ENCODE measurements at places on chromosomes 5 and 9.

DNA sequence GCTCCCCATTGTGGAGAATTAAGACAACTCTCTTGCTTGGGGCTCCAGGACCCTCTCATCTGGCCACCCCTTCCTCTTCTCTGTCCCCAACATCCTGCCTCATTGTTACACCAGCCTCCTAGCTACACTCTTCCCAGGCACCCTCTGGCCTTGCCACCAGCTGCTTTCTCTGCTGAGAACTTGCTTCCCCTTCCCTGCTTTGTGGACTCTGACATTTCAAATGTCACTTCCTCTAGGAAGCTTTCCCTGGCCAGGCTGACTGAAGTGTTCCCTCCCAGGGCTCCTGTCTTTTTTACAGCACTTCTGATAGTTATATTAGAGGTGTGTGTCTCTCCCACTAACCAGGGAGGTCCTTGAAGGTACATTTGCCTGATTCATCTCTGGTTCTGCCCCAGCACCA, 194.0 kb upstream of the KLF4 start:
- DNase-seq: no peak

DNA sequence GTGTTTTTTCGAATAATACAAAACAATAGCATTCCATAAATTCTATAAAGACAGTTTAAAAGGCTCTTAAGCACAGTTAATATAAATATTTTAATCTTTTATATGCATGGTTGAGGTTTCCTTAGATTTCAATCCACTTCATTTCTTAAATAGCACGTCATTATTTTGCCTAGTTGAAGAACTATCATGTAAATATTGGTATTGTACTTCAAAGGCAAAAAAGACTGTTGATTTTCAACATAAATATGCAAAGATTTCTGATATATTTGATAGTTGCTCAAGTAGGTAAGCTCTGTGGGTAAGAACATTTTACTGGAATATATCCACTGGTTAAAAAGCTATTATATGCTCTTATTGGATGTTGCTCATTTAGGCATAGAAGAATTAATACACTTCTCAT, 458.6 kb downstream of the NR2F1-AS1 start:
- DNase-seq: no peak

- DNase-seq: no peak
Measured at GRCh38 chr5:35365758-35366157, 135.5 kb upstream of the PRLR start.

- DNase-seq: no peak
Measured at GRCh38 chr5:146336197-146336596, 2.4 kb upstream of the POU4F3 start.

- peak; percentile 16 for DNase-seq
Measured at GRCh38 chr9:38162332-38163211, 93.5 kb upstream of the SHB start.

DNA sequence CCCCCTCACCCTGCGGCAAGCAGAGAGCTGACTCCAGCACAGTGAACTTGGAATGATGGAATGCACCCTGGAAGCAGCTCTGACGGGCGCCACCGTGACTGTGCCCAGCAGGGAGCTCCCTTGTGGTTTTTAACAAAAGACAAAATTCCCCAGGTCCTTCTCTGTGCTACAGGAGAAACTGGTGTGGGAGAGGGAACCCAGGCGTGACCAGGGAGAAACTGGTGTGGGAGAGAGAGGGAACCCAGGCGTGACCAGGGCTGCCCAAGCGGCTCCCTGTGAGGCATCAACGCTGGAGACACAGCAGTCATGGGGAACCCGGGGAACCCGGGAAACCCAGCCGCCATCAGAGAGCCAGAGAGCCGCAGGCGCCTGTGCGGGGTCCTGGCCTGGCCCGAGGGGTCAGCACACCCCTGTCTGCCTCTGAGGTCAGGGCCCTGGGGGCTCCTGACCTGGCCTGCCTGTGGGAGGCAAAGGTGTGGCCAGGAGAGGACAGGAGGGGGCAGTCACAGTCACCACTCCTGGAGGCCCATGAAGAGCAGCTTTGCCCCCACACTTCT, 3.1 kb upstream of the AHRR start:
- peak; percentile 61 for DNase-seq

GRCh38 chr9:120735415-120736126, 21.3 kb upstream of the MEGF9 start:
- DNase-seq: peak; percentile 71

DNA sequence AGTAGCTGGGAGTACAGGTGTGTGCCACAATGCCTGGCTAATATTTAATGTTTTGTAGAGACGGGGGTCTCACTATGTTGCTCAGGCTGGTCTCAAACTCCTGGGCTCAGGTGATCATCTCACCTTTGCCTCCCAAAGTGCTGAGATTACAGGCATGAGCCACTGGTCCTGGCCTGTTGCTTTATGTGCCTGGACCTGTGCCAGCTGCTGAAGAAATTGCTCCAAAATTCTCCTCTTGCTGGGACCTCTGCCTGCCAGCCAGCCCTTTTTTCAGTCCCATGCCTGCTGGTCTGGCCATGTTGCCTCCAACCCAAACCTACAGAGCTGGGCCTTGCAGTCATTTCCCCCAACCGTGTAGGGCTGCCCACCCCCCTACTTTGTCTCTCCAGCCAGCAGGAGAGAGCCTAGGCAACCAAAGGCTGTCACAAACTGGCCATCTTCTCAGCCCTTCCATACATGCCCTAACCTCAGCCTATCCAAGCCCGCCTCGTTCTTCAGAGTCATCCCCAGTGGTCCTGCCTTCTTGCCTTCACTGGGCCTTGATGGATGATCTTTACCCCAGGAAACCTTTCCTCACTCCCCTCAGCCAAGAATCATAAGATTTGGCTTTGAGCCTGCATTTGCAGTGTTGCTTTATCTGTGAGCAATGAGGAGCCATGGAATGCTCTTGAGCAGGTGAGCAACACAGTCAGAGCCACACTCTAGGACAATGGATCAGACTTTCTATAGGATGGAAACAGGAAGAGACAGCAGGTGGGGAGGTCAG, 27.4 kb upstream of the SYNPO start:
- peak; percentile 66 for DNase-seq

DNA sequence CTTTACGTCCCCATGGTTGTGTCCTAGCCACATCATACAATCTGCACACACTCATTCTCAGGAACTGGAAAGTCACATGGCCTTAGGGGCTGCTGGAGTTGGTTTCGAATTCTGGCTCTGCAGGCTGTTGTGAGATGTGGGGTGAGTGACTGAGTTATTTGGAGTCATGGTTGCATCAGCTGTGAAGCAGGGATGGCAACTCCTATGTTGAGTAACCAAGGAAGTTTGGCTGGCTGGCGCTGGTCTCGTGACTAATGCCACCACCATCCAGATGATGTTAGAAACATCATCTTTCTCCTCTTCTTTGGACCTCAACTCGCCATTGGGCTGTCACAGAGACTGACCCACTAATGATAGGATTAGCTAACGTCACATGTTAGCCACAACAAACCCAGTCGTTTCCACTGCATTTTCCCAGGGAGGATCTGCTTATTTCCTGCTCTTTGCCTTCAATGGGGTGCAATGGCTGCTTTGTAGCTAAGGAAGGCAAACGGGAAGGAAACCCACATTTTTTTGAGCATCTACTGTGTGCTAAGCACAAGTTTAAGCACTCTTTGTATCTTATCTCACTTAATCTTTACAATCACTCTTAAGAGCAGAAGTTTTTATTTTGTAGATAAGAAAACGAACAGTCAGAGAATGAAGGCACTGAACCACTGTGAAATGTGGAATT, 78.1 kb upstream of the UBTD2 start:
- DNase-seq: peak; percentile 100

DNA sequence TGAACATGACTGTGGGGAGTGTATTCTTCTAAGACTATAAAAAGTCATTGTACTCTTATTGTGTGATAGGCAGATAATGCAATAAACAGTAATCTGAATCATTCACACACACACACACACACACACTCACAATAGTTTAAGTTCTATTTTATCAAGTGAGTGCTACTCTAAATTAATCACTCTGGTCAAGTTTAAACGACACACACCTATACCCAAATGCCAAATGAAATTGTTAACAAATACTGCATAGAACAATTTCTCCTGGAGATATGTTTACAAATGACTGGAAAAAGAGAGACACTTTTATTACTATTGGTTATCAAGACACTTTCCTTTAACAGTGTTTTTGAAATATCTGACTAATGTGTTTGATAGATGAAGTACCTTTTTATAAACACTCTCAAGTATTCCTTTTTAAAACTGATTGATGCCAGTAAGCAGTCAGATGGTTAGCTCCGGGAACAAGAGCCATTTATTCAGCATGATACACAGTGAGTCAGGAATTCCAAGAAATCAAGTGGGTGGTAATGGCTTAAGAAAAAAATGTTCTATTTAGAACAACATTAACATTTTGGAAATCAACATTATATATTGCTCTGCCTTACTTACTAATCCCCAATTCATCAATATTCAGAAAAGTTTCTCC, 521.6 kb upstream of the ST8SIA4 start:
- peak; percentile 35 for DNase-seq
